ENCODE measurements at places on chromosomes 3 and 15. TPM values are rescaled to one million over a fixed set of nuclear protein-coding genes. Genes with fewer than 3 reads are reported as not detected.

Gene CACNA2D2
- not detected for total RNA-seq

Gene OR5K2
- not detected for total RNA-seq

Gene IL16
- 0.07 TPM for total RNA-seq

Gene GLDN
- total RNA-seq, result 0.07 TPM
